NCI-H2107 (cell line): ENCODE measurements at places on chromosomes 2 and 18.
A peak's percentile ranks its signal among the peaks of the same experiment; 100 is the strongest.

DNA sequence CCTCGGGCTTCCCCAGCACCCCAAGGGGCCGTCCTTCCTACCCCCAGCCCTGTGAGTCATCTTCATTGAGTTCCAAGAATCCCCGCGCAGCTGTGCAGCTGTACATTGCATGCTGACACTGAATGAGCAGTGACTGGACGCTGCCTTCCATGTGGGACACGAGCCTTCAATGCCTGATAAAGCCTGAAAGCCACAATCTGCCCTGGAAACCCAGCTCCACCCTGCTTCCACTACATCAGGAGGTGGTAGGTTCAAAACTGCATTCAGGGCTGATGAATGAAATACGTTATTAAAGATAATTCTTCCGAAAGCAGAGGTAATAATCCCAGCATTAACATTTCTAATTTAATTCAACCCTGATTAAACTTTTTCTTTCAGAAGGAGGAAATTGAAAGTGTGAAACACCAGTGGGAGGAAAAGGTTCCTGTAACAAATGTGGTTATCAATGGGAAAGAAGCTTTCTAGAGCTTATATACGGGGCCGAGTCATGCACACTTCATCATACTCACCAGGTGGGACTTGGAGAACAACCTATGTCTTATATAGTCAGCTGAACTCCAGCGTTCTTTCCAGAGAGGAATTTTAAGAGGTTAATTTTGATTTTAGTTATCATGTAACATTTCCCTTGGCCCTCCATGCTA lies 360.1 kb downstream of the LPIN1 start:
- no peak for DNase-seq

DNA sequence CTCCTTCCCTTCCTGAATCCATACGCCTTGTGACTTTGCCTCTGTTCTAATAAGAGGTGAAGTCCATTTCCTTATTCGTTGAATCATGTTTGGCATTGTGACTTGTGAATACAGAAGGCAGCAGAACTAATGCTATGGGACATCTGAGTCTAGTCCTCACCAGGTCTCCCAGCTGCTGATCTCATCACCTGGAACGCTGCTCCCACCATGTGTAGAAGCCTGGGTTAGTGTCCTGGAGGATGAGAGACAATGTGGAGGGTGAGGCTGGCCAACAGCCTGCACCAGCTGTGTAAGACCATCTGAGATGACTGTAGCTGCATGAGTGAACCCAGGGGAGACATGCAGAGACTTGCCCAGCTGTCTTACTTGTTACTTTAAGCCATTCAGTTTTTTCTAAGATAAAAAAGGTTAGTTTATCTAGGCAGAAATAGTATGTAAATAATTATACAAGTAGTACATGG lies 3.5 kb upstream of the HAAO start:
- DNase-seq, result no peak

- DNase-seq, result no peak
These were observed 67.0 kb downstream of the CHRNA1 start for GRCh38 chr2:174697255-174697654.

GRCh38 chr2:54683596-54683995 lies 39.9 kb upstream of the EML6 start:
- no peak for DNase-seq

GRCh38 chr2:62527478-62528210 lies 21.6 kb upstream of the TMEM17 start:
- DNase-seq, result no peak

DNA sequence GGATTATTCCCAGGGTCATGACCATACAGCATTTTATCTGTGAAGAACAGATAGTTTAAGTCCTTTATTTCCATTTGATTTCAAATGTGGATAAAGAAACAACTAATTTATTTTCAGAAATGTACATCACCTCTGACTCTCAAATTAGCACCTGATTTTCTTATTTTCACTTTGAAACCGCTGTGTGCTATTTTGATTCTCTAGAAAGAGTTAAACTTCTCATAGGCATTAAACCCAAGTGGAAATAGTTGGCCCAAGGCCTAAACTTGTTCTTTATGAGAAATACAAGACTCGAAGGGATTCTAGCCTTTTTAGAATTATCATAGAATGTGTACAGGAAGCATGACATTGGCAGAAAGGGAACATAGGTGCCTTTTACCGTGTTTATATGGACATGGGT lies 41.5 kb upstream of the LTBP1 start:
- no peak for DNase-seq

DNA sequence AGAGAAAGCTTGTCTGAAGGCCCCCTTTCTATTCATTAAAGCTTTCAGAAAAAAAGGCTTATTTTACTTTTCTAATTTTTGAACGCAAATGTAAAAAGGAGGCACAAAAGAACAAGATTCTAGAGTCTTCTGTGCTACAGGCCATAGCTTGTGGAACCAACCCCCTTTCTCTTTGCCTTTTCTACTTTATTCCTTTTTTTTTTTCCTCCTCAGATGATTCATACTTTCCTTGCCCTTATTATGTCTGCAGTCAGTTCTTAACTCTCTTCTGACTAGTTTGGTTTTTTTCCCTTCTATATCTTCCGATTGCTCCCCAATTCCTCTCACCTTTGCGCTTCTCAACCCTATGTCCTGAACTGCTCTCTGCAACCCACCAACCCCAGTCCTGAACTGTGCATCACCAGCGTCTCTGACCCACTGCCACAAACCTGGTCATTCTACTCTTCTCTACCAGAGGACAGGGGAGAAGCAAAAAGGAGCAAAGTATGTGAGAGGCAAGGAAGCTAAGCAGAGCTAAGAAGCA lies 56.9 kb upstream of the WIPF1 start:
- no peak for DNase-seq

DNA sequence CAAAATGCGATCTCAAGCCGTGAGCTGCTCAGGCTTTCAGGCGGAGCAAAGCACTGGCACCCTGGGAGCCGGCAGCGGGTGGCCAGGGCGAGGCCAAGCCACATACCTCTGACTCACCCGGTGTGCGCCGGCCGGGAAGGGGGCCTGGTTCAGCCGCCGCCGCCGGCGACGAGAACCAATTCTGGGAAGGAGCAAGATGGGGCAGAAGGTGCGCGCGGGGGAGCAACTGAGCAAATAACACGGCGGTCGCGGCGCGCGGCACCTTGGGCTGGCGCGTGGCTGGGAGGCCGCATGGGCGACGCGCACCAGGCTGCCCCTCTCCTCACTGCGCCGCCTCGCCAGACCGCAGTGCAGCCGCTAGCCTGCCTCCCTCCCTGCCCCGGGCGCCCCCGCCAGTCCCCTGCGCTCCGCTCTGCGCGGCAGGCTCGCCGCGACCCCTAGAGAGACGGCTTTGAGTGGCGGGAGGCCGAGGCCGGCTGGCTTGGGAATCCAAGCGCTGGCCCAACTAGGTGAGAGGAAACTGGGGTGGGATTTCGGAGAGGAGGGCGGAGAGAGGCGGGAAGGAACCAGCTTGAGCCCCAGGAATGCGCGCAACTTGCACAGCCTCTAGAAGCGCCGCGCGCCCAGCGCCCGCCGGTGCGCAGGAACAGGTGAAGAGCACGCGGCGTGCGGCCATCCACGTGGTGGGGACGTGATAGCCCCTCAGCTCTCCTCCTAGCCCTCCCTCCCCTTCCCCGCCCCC lies 3.2 kb downstream of the NRP2 start:
- DNase-seq, result no peak

DNA sequence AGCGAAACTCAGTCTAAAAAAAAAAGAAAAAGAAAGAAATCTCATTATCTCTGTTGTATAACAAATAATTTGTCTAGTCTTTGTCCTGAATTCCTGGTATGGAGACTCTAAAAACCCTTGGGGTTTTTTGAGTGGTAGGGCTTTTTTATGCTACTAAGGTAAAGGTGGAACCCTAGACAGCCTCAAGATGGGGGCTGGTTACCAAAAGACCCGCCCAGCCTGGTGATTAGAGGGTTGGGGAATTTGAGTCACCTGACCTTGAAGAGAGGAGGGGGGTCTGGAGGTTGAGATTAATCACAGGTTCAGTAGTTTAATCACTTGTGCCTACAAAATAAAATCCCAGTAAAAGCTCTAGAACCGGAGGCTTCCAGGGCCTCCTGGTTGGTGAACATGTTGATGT lies 17.6 kb downstream of the SOWAHC start:
- DNase-seq, result no peak

DNA sequence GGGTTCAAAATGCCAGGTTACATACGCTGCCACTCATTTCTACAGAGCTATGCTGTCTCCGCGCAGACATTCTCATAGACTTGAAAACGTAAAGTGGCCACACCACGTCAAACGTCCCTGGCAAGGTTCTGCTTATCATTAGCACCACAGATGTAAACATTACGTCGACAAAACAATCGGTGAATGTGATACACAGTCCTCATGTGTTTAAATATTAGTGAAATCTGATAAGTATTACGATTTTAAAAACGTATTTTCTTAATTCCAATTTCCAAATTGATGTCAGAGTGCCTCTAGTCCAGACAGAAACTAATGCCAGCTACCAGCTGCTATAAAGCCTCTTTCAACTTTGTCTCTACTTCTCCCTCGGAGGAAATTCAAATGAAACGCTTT lies 1.2 kb downstream of the STK17B start:
- DNase-seq, result no peak

GRCh38 chr2:196984903-196985302 lies 58.4 kb upstream of the PGAP1 start:
- DNase-seq, result no peak

- DNase-seq, result no peak
These were observed 48.9 kb downstream of the LAMA3 start for GRCh38 chr18:23738151-23738550.

- DNase-seq, result no peak
These were observed 28.7 kb downstream of the SMAD2 start for GRCh38 chr18:47901624-47902362.

DNA sequence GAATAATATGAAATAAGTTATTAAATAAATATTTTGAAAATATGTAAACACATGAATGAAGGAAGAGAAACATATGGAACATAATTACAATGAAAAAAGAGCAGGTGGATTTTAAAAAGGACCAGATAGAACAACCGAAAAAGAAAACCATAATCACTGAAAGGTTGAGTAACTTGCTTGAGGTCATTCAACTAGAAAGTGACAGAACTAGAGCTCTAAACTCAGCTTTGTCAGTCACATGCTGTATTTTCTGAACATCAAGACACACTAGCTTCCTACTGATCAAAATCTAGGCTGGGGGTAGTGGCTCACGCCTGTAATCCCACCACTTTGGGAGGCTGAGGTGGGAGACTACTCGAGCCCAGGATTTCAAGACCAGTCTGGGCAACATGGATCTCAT lies 30.0 kb upstream of the ITGAV start:
- DNase-seq, result no peak

GRCh38 chr2:57558312-57558711 lies 488.3 kb upstream of the VRK2 start:
- no peak for DNase-seq

DNA sequence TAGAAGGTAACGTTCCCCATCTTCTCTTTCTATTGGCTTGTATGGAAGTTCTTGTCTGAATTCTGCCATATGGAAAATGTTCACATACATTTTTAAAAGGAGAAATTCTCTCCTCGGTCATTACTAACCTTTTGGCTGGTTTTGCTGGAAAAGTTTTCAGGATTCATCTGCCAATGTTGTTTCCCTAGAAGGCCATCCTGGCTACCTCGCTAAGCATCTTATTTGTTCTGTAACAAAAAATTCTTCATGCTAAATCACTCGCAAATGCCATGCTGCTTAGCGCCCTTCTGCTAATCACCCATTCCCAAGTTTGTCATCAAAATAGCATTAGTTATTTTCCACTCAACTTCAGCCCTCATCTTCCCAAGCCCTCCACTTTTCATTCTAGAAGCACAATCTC lies 262.0 kb downstream of the SLC8A1 start:
- DNase-seq, result no peak

GRCh38 chr2:3771576-3771975 lies 68.2 kb downstream of the DCDC2C start:
- no peak for DNase-seq

DNA sequence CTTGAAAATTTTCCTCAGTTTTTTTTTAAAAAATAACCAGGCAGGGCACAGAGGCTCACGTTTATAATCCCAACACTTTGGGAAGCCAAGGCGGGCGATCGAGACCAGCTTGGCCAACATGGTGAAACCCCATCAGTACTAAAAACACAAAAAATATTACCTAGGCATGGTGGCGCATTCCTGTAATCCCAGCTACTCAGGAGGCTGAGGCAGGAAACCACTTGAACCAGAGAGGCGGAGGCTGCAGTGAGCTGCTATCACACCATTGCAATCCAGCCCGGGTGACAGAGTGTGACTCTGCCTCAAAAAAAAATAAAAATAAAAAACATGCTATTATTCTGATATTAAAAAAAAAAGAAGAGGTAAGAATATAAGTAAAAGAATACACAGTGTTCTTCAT lies 191.0 kb downstream of the ZEB2 start:
- DNase-seq, result no peak

GRCh38 chr18:46242183-46242582 lies 138.0 kb downstream of the HAUS1 start:
- DNase-seq, result no peak

- no peak for DNase-seq
These were observed 216.7 kb downstream of the DOK6 start for GRCh38 chr18:69617408-69617807.

DNA sequence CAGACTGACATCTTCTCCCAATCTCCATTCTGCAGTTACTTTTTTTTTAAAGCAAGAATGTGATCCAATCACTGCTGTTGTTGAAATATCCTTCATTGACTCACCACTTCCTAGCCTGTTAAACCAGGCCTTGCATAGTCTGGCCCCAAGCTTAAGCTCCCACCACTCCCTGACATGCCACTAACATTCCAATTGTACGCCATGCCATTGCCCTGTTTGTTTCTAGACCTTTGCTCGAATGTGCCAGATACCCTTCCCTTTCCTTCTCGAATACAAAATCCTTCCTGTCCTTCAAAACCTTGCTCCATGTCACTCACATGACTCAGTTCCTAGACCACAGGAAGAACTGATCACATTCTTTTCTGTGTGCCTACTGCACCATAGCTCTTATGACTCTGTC lies 224.2 kb downstream of the CYRIA start:
- no peak for DNase-seq

- no peak for DNase-seq
These were observed 35.0 kb upstream of the CCDC85A start for GRCh38 chr2:56148825-56149224.

GRCh38 chr18:59823596-59824195 lies 76.1 kb upstream of the PMAIP1 start:
- DNase-seq, result peak; percentile 88

- DNase-seq, result no peak
These were observed 550.2 kb upstream of the SALL3 start for GRCh38 chr18:78429127-78430108.

GRCh38 chr18:8962855-8963635 lies 139.5 kb upstream of the NDUFV2 start:
- no peak for DNase-seq

DNA sequence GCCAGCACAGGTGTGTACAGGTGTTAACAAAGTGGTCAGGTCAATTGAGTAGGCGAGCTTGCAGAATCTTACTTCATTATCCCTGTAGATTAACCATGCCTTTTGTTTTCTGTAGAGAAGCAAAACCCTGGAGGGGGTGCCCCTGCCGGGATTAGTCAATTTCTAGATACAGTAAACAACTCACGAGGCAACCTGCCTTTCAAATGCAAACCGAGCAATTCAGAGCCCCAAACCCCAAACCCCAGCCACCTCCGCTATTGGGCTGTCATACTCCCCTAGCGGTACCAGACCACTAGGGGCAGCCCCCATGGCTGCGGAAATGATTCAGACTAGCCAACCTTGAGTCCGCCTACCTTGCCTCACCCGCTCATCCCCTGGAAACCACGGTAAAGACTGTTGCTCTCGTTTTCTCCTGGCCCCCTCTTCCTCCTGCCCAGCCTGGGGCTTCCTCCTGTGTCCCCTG lies 61.4 kb upstream of the KIF5C start:
- DNase-seq, result no peak
